ENCODE measurements at places on chromosomes 12 and 14.
A peak's percentile ranks its signal among the peaks of the same experiment; 100 is the strongest.

- no peak for DNase-seq
These were observed 22.6 kb upstream of the DRAM1 start for GRCh38 chr12:101854747-101855146.

DNA sequence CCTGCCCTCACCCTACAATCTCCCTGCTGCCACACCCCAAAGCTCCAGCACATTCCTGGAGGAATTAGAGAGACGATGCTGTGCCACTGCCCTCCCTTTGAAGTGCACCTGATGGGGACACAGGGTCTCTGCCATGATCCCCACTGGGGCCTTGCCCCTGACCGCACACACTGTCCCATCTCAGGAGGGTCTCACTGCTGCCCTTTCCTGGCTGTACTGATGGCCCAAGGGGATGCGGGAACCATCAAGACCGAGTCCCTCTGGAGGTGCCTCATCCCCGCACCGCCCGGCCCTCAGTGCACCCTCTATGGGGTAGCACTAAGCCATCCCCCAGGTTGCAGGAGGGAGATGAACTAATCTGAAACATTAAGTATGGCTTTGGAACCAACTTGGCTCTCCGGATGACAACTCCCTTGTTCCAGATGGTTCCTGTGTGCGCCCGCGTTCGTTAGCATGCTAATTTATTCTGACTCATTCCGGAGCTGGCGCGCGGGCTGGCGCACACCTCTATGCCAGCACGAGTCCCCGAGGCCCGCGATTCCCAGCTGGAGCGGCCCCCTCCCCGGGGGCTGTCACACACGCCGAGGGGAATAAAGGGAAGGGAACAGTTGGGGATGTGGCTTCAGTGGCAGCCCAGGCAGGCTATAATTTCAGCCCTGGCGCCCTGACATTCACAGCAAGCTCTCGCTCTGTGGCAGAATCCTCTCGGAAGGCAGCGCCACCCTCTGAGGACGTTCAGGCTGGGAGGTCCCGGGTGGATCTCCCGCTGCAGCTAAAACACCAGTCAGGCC, 34.2 kb upstream of the C14orf180 start:
- no peak for DNase-seq

GRCh38 chr14:69698572-69698971, 68.4 kb upstream of the SRSF5 start:
- no peak for DNase-seq

GRCh38 chr14:24713404-24713803, 79.4 kb upstream of the GZMB start:
- no peak for DNase-seq

DNA sequence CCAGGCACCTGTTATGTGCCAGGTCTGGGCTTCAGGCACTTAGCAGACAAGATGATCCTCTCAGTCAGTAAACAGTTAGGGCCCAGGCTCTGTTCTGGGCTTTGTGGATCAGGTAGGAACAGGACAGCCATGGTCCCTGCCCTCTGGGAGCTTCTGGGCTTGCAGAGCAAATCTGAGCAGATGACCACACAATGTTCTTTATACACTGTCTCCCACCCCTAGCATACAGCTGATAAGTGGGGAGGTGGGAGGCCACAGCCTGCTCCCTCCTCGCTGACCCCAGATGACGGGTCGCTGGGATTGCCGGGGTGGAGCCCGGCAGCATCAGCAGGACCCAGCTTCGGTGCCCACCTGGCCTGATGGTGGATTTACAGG, 53.1 kb upstream of the RIN3 start:
- no peak for DNase-seq

DNA sequence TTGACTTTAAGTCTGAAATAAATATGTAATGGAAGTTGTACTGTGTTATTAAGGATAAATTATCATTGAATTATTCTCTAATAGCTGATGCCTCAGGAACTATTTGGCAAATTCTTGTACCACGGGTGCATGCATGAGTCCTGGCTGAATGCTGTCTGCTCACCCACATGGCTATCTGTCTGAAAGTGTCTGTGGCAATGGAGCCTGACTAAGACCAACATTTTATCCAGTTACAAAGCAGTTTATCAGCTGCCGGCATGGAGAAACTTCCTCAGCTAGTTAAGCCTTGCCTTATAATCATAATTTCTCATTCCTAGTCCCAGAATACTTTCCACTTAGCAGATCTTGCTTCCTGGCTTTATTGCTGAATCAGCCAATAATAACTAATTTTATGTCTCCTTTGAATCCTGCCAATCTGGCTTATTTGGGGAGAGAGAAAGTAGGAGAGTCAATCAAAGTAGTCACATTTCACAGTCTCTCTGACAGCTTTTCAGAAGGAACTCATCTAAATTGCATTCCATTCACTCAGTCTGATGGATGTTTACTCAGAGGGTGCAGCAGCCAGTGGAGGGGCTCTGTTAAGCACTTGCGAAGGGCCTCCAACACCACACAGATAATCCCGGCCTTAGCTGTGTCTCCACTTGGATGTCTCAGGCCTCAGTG, 280.6 kb upstream of the CLEC14A start:
- no peak for DNase-seq

- DNase-seq: no peak
These were observed 18.7 kb downstream of the FUT8 start for GRCh38 chr14:65431245-65431644.

GRCh38 chr12:69688021-69688420, 11.1 kb downstream of the BEST3 start:
- DNase-seq: no peak

DNA sequence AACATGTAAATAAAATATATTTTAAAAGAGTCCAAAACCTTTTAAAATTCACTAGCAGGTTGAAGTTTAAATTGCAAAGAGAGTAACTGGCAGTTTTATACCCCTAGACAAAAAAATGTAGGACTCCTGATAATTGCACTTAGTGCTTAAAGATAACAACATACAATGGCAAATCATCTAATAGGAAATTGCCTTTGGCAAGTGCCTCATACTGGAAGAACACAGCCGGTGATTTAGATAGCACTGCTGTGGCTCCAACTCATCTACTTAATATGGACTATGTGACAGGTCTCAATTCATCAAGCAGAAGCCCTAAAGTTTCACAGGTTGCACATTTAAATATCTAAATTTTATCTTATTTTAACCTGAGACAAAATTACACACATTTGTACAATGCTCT, 13.4 kb downstream of the C12orf50 start:
- no peak for DNase-seq

- DNase-seq: no peak
These were observed 132.1 kb downstream of the DICER1 start for GRCh38 chr14:95025218-95025617.

DNA sequence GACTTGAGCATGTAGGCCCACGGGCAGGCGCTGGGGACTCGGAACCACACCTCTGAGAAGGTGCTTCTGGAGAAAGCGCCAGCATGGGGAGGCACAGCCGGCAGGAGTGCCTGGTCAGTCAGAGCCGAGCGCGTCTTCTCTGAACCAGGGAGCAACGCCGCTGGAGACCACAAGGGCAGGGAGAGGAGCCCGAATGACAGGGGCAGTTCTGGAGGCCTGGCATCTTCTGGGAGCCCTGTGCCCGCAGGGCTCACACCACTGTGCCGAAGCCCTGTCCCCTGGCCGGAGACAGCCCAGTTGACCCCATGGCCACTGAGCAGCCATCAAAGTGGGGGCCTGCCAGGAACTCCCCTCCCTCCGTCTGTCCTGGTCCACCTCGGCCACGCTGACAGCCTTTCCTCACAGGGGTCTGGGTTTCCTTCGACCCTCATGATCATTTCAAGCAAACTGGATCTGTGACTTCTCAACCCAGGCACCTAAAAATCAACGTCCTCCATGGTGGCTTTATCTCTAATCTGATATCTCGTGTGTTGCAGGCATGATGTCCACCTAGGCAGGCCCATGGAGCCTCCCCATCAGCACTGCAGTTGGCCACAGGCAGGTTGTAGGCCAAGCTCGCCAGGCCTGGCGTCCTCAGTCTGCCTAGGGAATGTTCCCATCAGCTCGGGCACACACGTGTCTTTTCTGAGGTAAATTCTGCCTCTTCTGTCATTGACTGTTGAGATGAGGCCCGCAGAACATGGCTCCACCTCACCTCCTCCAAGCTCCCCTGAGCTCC, 299.3 kb upstream of the RTL1 start:
- DNase-seq: no peak

GRCh38 chr14:89660166-89660565, 243.1 kb upstream of the FOXN3 start:
- DNase-seq: peak; percentile 52

GRCh38 chr12:26702741-26703140, 130.3 kb downstream of the ITPR2 start:
- no peak for DNase-seq

DNA sequence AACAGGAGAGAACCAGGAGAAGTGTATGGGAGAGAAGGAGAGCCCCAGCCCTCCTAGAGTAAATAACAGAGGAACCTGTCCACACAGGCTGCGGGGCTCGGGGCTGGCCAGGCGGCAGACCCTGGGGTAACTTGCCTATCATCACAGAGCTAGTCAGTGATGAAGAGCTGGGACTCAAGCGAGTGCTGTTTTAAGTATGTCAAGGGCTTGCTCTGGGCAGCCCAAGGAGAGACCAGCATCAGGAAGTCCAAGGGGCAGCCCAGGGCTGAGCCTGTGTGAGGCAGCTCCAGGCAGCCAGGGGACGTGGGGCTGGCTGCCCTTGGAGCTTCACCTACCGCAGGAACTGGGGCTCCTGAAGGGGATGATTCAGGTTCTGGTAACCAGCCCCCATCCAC, 10.0 kb downstream of the VWF start:
- DNase-seq: no peak

DNA sequence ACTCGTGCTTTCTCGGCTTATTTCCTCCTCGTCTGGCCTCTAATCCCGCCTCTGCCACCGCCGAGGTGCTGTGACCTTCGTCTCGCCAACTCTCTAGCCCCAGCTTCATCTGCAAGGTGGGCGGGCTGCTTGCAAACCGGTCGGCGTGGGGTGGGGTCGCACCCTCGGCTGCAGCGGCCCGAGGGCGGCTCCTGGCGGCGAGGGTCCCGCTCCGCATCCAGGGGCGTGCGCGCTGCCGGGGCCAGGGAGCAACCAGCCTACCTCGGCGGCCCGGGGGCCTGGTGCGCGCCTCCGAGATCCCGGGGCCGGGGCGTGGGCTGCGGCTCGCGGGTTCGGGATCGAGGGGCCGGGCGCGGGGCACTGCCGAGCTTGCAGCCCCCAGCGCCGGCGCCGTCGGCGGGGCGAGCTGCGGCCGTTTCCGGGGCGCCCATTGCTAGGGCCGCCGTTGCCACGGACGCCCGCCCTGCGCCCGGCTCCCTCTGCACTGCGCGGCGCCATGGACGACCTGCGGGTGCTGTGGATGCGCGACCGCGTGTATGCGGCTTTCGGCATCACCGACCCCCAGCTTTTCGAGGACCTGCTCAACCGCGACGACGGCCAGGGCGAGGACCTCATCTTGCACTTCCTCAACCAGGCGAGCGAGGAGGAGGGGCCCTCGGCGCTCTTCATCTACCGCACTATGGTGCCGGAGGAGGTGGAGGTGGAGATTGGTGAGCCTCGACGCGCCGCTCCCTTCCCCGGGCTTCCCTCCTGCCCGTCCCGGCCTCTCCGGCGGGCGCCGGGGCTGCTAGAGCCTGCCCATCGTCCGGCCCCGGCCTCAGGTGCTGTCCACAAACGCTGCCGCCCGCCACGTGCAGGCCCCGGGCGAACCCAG, at the start of gene DNAH10:
TSS of gene DNAH10 (plus strand) at position 461 of the 874 bp plus-strand sequence. CDS start at position 497, 36 bp downstream.
- no peak for DNase-seq

DNA sequence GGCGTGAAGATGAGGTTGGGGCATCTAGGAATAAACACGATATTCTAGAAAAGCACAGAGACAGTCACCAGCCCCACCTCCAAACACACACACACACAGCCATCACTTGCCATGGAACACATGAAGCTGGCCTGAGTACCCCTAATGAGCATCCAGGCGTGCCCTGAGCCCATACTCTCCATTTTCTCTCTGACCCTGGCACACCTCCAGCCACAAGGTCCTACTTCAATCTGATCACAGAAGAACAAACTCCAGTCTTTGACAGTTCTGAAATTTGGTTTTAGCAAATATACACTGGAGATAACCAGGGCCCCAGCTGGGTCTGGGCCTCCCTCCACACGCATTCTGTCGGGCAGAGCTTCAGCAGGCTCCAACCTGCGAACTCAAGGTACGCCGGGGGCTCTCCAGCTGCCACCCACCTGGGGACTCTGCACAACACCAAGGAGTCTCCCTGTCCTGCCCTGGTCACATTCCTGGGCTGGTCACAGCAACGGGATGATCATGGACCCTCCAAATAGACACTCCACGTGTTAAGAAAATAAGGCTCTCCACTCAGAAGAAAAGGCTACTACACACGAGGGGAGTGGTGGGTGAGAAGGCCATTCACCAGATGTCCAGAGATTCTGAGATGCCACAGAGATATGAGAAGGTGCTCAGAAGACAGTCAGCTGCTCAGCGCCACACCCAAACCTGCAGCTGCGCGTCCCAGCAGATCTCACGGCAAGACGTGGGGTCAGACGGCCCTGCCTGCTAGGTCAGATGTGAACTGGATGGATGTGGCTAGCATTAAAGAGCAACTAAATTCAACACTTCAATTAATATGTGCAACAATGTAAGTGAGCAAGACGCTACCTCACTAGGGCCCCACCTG, 57.0 kb upstream of the PNMA1 start:
- no peak for DNase-seq

DNA sequence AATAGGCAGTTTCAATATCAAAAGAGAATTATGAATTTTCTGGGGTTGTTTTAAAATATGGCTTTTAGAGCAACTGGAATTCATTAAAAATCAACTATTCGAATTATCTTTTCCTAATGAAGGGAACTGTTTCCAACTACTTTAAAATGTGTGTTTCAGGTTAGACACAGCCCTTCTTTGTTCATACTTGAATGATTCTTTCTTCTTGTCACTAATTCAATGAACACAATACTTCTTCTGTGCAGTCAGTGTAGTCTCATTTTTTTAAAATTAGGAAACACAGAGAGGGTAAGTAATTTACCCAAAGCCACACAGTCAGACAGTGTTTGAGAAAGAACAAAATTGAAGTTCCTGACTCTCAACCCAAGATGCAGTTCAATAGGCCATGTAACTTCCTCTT, 414.0 kb downstream of the CCDC91 start:
- DNase-seq: no peak

GRCh38 chr14:100540141-100540925, 46.9 kb downstream of the BEGAIN start:
- no peak for DNase-seq

GRCh38 chr14:102187044-102187443, 47.3 kb downstream of the WDR20 start:
- DNase-seq: no peak

- no peak for DNase-seq
These were observed 54.7 kb downstream of the FGD4 start for GRCh38 chr12:32454075-32454474.

GRCh38 chr14:105474483-105475268, at the start of gene CRIP2:
Gene CRIP2, plus strand, starts transcription at chr14:105474821. Its CDS starts 42 bp downstream, at chr14:105474863.
- no peak for DNase-seq

DNA sequence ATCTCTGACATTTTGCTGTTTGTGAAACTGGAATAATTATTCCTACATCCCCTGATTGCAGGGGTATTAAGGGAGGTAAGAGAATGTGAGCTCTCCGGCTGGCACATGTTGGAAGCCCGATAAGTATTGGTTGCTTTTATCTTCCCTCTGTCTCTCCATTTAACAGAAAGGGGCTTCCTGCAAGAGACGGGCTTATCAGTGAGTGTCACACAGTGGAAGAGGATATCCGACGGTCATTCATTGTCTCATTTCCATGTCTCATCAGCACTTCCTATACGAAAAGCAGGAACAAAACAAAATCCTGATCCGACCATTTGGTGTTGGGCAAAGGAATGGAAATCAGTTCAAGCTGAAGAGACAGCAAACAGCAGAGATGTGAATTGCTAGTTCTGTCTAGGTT, 10.7 kb downstream of the DYRK4 start:
- DNase-seq: no peak

- no peak for DNase-seq
These were observed 67.6 kb downstream of the GTF2A1 start for GRCh38 chr14:81153187-81153586.
